ENCODE measurements at places on chromosomes 13 and 19.
A peak's percentile ranks its signal among the peaks of the same experiment; 100 is the strongest.

GRCh38 chr13:37303606-37304005, 198.1 kb upstream of the CSNK1A1L start:
- no peak for DNase-seq
- no peaks in the 10 kb centered on the region for H3K4me1 ChIP-seq
- no peak overlapping the region for H3K27ac ChIP-seq
- H3K4me3 ChIP-seq = no peak overlapping the region

DNA sequence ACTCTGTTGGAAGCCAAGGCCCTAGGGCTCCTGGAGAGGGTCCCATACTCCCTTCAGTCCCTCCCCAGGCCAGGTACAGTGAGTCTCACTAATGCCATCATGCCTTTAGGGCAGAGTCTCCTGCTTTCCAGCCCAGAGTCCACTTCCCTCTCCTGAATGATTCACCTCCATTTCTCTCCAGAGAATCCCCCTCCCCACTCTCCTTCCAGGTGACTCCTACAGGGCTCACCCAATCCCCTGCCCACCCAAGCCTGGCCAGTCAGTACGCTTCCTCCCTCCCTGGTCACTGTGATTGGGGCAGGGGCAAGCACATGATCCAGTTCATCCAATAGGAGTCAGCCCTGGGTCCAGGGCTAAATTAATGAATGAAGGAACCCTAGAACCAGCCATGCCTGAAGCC, 35.0 kb upstream of the PNMA8B start:
- peaks cover 2% of the 10 kb centered on the region for H3K27me3 ChIP-seq
- H3K27ac ChIP-seq = peak overlapping the region; percentile 34
- no peak overlapping the region for H3K4me3 ChIP-seq
- DNase-seq = no peak
- H3K36me3 ChIP-seq = peaks cover 5% of the 10 kb centered on the region

DNA sequence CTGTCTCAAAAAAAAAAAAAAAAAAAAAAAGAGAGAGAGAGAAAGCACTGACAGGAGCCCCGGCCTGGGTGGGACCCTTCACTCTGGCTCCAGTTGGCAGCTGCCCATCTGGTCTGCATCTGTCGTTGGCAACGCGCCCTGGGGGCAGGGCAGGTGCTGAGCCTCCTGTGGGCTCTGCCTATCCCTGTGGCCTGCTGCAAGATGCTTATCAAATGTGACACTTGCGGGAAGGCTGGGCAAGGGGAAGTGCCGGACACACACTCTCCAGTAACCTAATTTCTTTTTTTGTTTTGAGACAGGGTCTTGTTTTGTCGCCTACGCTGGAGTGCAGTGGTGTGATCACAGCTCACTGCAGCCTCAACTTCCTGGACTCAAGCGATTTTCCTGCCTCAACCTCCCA, 10.7 kb upstream of the KPTN start:
- no peak overlapping the region for H3K4me3 ChIP-seq
- peaks cover 7% of the 10 kb centered on the region for H3K4me1 ChIP-seq
- H3K36me3 ChIP-seq = peaks cover 7% of the 10 kb centered on the region
- H3K27ac ChIP-seq = no peak overlapping the region
- no peaks in the 10 kb centered on the region for H3K27me3 ChIP-seq

GRCh38 chr13:84648069-84648640, 765.9 kb upstream of the SLITRK1 start:
- no peaks in the 10 kb centered on the region for H3K4me1 ChIP-seq
- H3K27ac ChIP-seq = no peak overlapping the region
- H3K27me3 ChIP-seq = no peaks in the 10 kb centered on the region
- H3K4me3 ChIP-seq = no peak overlapping the region
- no peak for DNase-seq

GRCh38 chr13:64723724-64724123, 2506.4 kb downstream of the PCDH9 start:
- no peak overlapping the region for H3K4me3 ChIP-seq
- no peaks in the 10 kb centered on the region for H3K27me3 ChIP-seq
- H3K27ac ChIP-seq = no peak overlapping the region
- no peaks in the 10 kb centered on the region for H3K36me3 ChIP-seq
- no peaks in the 10 kb centered on the region for H3K4me1 ChIP-seq

- H3K27me3 ChIP-seq = no peaks in the 10 kb centered on the region
- no peak overlapping the region for H3K27ac ChIP-seq
- no peak for DNase-seq
Measured at GRCh38 chr19:44604241-44604640, 9.1 kb upstream of the IGSF23 start.

- DNase-seq = peak; percentile 86
- no peaks in the 10 kb centered on the region for H3K27me3 ChIP-seq
- peak overlapping the region; percentile 91 for H3K27ac ChIP-seq
- H3K4me1 ChIP-seq = peaks cover 28% of the 10 kb centered on the region
Measured at GRCh38 chr19:511101-511851, 4.0 kb downstream of the TPGS1 start.

DNA sequence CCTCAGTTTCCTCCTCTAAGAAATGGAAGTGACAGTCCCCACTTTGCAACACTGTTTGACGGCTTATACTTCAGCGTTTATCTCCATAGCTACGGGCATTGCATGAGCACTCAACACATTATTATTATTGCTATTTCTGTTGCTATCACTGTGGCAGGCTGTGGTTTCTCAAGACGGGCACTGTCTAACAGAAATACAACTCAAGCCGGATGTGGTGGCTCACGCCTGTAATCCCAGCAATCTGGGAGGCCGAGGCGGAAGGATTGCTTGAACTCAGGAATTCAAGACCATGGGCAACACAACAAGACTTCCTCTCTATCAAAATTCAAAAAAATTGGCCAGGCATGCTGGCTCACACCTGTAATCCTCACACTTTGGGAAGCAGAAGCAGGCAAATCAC, 4.9 kb upstream of the ZSWIM4 start:
- no peaks in the 10 kb centered on the region for H3K36me3 ChIP-seq
- no peak for DNase-seq
- peak overlapping the region; percentile 17 for H3K27ac ChIP-seq
- H3K4me3 ChIP-seq = no peak overlapping the region

DNA sequence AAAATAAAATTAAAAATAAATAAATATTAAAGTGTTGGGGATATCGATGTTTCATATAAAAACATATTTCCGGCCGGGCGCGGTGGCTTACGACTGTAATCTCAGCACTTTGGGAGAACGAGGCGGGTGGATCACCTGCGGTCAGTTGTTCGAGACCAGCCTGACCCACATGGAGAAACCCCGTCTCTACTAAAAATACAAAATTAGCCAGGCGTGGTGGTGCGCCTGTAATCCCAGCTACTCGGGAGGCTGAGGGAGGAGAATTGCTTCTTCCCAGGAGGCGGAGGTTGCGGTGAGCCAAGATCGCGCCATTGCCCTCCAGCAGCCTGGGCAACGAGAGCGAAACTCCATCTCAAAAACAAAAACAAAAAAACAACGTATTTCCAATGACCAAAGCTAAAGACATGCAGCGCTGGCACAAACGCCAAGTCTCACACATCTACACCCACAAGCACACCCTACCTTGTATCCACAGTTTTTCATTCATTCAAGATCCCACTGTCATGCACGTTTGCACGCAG, 907 bp downstream of the ZNF569 start:
- no peak for DNase-seq
- H3K4me1 ChIP-seq = peaks cover 20% of the 10 kb centered on the region
- peaks cover 26% of the 10 kb centered on the region for H3K36me3 ChIP-seq

Data from activated naive CD8-positive, alpha-beta T cell treated with anti-CD3 and anti-CD28 coated beads, Interleukin-2, amount 10 ng/mL, durations not matched to agents 7 days and 5 days (primary cell).